ENCODE measurements at places on chromosomes 12 and 14. TPM values are rescaled to one million over a fixed set of nuclear protein-coding genes. Genes with fewer than 3 reads are reported as not detected.

DNA sequence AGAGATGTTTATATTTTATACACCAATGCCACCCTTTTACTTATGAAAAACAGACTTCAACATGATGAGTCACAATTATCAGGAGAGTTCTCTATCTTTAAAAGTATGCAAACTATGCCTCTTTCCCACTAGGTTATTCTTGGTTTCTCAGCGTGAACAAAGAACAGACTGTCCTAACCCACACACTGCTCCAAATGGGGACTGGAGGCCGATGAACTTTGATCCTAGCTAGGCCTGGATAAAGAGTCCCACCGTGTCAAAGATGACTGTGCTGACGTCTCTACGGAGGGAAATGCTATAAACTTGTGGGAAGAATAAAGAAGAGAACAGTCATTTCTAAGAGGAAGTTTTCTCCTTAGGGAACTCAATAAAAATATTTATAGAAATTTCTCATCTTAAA is 160.1 kb downstream of the EPS8 start:
- DNase-seq: peak; percentile 59

The KRT82 gene
- total RNA-seq: not detected

The USP44 gene
- total RNA-seq: 0.28 TPM

GRCh38 chr12:101441461-101442224 is 33.5 kb upstream of the SPIC start:
- no peak for DNase-seq

The KRT3 gene
- total RNA-seq: not detected

The SYT1 gene
- 0.66 TPM for total RNA-seq

DNA sequence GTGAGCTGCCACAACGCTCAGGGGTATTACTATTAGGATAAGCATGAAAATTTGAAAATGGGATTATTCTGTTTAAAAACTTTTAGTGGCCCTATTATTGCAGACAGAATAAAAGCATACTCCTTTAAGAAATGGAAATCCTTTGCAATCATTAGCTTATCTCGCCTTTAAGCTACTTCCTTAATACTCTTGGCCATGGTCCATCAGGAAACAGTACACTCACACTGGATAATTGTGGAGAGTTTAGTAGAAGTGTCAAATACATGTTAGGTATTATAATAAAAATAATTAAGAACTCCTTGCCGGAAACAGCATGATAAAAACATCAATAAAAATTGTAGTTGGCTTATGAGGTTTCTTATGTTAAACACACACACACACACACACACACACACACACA is 100.4 kb upstream of the PPFIA2 start:
- peak; percentile 47 for DNase-seq

GRCh38 chr14:104094056-104094708 is 8.7 kb downstream of the ASPG start:
- DNase-seq: no peak

- no peak for DNase-seq
These were observed 55.4 kb upstream of the FUT8 start for GRCh38 chr14:65357113-65357512.

The SLC10A1 gene
- total RNA-seq: not detected

- no peak for DNase-seq
These were observed 36.3 kb upstream of the SLC2A13 start for GRCh38 chr12:40142001-40142744.

The RPGRIP1 gene
- total RNA-seq: not detected

GRCh38 chr14:94157197-94157596 is 16.9 kb upstream of the PPP4R4 start:
- DNase-seq: no peak

GRCh38 chr12:93146263-93146939 is 217.3 kb upstream of the EEA1 start:
- DNase-seq: no peak

The FOXN4 gene
- total RNA-seq: 0.42 TPM

DNA sequence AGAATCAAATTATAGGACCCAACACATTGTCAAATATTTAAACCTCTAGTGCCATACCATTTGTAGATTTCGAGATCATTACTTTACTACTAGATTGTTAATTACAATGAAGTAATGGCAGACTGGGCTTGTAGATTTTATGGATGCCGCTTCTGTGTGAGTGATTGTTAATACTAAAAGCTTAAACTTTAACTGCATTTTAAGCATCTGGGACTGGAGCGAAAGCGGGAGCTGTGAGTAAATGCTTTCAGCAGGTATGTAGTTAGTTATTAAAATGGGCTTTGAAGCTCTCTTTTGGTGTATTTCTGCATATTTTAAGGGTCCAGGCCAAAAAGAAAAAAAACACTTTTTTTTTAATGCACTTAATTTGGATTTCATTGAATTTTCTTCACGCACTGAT is 519.3 kb downstream of the MED13L start:
- DNase-seq: no peak

DNA sequence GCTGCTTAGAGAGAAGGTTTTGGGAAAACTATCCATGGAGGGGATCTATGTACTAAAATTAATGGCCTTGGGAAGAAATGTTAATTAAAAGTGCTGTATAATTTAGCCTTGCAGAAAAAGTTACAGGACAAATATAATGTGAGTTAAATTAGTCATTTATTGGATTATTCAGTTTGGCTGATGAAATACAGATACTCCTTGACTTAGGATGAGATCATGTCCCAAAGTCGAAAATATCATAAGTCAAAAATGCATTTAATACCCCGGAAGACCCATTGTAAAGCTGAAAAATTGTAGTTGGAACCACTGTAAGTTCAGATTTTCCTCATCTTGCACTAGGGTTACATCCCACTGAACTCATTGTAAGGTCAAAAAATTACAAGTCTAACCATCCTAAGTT is 9.7 kb downstream of the RTRAF start:
- no peak for DNase-seq

GRCh38 chr12:45232756-45233372 is 17.0 kb downstream of the ANO6 start:
- DNase-seq: no peak

GRCh38 chr14:30054201-30054600 is 126.6 kb upstream of the PRKD1 start:
- DNase-seq: no peak

The OVCH1 gene
- not detected for total RNA-seq

All from cardiac muscle cell (in vitro differentiated cells and primary cell).